ENCODE measurements at places on chromosomes 3 and 15.

GRCh38 chr3:37026851-37027250 lies 33.5 kb downstream of the MLH1 start:
- no peak for DNase-seq

DNA sequence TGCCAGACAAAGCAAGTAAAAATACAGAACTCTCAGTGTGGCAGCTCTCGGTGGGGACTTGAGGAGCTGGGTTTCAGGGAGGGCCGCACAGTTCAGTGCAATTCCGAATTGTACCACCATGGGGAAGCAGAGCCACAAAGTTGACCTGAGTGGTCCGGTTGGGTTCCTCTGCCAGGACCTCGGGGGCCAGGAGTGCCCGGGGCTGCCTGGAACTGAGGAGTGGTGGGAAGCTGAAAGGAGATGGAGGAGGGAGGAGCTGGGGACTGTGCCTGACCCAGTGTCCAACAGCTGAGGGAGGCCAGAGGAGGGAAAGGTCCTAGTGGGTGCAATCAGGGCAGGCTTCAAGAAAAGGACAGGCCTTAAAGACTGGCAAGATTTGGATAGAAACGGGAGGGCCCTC lies 32.2 kb upstream of the TRH start:
- peak; percentile 57 for DNase-seq

GRCh38 chr15:74196175-74196574 lies 6.4 kb downstream of the STRA6 start:
- no peak for DNase-seq

DNA sequence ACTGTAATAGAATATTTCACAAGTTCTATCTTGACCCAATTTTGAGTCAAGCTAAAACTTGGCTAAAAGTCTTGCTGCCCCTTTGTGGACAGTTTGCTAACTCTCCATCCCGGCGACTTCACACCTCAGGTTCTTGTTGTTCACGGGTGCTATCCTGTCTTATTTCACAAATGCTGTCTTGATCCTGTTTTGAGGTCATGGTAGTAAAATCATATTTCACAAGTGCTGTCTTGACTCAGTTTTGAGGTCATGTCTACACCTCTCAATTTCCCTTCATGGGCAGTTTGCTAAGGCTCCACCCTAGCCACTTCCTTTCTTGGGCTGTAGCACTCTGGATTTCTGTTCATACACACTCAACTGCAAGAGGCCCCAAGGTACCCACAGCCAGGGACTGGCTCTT lies 45.0 kb upstream of the GK5 start:
- no peak for DNase-seq

- no peak for DNase-seq
Observed at GRCh38 chr3:41698898-41699297, 263.0 kb downstream of the ULK4 start.

DNA sequence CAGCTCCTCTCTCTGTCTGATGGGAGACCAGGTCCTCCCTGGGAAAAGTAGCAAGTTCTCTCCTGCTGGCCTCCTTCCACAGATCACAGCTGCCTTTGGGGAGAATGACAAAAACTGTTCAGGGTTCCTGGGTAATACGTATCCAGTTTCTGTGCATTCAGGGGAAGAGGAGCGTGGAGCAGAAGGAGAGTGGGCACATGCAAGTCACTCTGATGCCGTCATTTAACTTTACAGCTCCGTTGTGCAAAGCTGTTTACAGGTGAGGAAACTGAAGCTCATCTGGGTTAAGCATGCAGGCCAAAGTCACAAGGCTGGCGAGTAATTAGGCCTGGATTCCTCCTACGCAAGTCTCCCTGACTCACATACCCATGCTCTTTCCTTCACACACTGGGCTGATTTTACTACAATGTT lies 7.5 kb upstream of the TM4SF1 start:
- DNase-seq: peak; percentile 56

DNA sequence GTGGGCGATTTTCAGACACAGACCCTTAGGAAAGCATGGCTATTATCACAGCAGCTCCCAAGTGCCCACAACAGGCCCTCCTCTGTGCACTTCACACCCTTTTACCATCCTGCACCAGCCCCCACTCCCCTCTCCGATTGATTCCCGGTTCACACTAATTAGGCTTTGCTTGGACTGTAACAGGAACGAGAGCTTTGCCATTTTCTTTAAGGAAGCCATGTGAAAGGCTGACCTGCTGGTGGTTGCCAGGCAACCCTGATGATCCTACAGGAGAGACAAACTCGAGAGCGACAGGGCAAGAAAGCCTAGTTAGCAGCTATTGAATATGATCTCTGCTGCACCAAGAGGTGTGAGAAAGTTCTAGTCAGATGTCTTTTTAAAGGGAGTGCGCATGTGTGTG lies 28.2 kb upstream of the DET1 start:
- no peak for DNase-seq

DNA sequence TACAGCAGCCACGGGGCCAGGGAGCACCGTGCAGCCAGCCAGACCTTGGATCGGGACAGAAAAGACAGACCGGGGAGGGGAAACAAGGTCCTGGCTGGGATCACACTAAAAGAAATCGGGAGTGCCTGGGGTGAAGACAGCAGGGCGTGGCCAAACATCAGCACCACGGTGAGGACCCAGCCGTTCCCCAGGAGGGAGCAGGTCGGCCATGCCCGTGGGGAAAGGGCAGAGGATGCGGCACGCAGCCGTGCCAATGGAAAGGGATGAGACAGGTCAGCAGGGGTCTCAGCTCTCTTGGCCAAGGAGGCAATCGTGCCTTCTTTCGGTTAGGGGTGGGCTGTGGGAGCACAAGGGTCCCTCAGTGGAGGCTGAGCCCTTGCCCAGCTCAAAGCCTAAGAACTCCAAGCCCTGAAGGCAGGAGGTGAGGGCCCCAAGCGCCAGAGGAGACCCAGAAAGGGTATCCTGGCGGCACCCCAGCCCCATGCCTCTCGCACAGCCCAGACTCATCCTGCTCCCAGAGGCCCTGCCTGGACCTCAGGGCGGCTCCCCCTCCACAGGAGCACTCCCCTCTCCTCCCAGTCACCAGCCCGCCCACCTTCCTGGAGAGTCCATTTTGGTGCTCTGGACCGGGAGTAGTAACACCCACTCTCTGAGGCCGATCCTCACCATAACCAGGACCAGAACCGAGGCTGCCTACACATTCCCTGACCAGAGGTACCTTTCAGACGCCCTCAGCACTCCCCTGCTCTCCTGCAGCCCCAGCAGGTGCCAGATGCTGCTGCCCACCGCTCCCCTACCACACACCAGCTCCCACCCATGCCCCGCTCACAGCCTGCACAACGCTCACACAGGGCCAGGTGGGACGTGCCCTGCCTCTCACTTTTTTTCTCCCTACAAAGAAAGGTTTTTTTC lies 23.2 kb upstream of the OCA2 start:
- no peak for DNase-seq

- no peak for DNase-seq
Observed at GRCh38 chr15:68650901-68651709, 72.3 kb downstream of the CORO2B start.

GRCh38 chr3:50627407-50628051 lies 10.6 kb downstream of the MAPKAPK3 start:
- peak; percentile 87 for DNase-seq

- DNase-seq: no peak
Observed at GRCh38 chr3:11457135-11457534, 184.9 kb downstream of the ATG7 start.

DNA sequence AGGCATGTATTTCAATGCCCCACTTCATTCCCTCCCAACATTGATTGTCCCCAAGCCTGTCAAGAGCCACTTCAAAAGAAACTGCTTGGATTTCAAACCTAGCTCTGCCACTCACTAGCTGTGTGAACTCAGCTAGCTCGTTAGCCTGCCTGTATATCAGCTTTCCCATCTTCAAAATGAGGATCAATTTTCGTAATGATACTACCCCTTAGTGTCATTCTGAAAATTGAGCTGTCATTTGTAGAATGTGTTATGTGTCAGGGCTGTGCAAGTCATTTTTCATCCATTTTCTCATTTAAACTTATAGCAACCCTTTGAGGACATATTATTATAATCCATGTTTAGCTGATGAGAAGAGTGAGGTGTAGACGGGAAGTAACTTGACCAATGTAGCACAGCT lies 88.6 kb downstream of the TRIM42 start:
- DNase-seq: no peak

- DNase-seq: no peak
Observed at GRCh38 chr3:25768851-25769250, 14.4 kb downstream of the NGLY1 start.

Data from RKO (cell line).